Right ventricle myocardium superior (tissue), 1 donor: ENCODE measurements at places on chromosomes 6 and 20. TPM values are rescaled to one million over a fixed set of nuclear protein-coding genes. Genes with fewer than 3 reads are reported as not detected.

The USP49 gene
- 1.2 TPM for total RNA-seq

The HLA-DRB1 gene
- 27.5 TPM for total RNA-seq

The ADIG gene
- not detected for total RNA-seq

The CCN2 gene
- 13.9 TPM for total RNA-seq

The PNPLA1 gene
- total RNA-seq: not detected

- peak; percentile 39 for DNase-seq
These were observed at the start of gene XKR7 for GRCh38 chr20:31967830-31968249. Gene XKR7, plus strand, starts transcription at chr20:31968151. Its CDS starts 25 bp downstream, at chr20:31968176.

DNA sequence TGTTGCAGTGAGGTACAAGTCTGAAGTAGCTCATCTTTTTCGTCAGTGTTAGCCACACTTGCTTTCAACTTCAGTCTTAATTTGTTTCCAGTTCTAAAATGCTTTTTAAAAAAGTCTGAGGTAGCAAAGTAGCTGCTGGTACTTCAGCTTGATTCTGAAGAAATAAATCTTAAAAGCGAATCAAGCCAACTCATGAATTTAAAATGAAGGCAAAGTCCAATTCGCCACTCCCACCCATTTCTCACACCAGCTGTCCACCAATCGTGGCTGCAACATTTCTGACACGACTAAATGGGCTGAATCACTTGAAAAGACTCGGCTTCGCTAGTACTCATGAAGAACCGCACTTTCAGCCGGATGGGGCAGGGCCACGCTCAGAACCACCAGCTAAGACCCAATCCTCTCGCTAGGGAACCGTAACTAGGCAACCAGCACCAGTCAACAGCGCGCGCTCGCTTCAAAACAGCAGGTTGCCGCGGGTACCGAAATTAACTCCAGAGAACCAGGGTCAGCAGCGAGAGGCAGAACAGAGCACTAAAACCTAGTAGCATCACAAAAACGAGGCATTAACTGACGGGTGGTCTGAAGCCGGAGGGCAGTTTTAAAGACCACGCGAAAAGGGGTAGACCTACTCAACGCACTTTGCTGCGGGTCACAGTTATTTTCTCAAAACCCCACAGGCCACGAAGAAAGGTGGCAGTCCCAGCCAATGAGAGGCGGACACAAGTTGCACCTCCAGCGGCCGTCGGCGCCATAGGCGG, 900 bp downstream of the BCLAF1 start:
- peak; percentile 84 for DNase-seq

DNA sequence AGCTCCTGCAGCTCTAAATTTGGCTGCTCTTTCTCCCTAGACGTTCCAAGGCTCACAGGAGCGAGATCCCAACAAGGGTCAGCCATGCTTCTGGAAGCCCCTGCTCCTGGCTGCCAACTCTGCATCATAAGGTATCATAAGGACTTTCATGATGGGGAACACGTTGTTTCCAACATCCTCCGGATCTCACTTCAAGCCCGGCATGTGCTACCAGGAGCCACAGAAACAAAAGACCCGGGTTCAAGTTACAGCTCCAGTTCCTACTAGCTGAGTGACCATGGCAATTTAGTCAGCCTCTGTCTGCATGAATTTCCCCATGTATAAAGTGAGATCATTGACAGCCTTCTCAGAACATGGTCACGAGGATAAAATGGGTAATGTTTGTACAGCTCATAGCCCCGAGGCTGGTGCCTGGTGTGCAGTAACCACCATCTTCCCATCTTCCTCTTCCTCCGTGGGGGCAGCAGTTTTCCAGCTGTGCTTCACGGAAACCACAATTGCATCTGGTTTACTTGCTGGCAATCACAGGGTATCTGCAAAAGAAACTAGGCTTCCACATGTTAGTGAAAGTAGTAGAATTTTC, 209.0 kb upstream of the ECI2 start:
- DNase-seq: no peak

The REM1 gene
- 1.5 TPM for total RNA-seq

GRCh38 chr6:1917626-1918371, 308.1 kb downstream of the FOXC1 start:
- no peak for DNase-seq

- no peak for DNase-seq
These were observed 199.1 kb downstream of the SCP2D1 start for GRCh38 chr20:19012676-19013075.

DNA sequence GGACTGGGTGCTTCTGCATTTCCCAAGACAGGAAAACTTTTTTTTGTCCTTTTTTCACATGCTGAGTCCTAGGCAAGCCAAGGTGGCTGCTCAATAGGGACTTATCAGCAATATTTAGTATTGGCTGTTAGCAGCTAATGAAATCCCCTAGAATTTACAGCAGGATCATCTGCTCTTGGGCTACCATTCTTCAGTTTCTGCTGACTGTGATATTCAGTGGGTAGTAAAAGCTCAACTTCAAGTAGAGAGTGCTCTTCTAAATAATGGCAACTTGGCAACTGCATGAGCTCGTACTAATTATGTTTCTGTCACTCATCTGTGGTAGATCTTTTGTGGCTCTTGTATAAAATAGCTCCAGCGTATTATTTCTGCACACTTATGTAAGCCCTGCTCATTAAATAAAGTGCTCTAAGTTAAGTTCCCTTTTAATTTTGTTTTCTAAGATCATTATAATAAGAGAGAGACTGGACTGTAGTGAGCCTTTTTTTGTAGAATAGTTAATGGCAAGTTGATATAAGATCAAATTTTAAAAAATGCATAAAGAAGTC, 110.3 kb downstream of the SLC35F1 start:
- no peak for DNase-seq

GRCh38 chr20:50127587-50128519, 14.9 kb upstream of the UBE2V1 start:
- no peak for DNase-seq

DNA sequence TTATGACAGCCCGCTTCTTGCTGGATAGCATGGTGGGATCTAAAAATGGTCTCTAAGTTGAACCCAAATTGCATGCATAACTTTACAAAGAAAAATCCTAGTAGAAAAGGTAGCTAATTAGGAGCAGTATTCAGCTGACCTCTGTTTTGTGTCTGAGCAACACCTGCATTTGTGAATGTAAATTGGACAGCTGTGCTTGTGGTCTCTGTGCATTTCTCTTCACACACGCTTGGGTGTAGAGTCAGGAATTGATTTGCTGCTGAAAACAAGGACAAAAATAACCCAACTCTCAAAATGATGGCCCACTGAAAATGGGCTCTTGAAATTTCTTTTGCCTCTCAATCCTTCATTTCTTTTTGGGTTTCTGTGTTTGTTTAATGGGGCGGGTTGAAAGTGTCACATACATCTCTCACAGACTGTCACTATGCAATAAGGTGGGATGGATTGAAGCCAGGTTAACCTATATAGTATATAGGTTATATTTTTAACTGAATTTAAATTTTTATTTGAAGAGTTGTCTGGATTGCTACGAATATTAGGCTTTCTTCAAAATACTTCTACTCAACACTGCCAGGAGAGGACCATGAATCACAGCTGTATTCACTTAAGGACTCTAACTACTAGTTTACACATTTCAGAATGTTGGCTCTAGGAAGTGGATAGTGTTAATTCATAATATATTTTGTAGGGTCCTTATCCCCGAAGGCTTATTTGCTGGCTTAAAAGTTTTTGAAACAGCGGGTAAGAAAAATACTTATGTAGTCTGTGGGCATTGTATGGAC, 46.5 kb downstream of the SOBP start:
- DNase-seq: no peak

DNA sequence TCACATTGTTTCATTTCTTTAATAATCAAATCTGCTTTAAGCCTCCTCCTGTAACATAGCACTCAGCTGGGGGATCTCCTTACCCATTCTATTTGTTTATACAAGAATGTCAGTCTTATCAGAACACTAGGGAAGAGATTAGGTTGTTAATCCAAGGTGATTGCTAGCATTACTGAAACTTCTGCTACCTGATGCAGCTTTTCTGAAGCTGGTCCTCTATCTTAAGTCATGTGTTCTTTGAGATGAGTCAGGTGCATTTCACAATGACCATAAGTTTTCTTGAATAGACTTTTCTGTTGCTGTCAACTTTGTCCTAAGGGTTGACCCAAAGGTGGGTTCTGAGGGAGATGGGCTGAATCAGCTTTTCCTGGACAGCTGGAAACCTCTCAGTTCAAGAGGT, 60.7 kb upstream of the SYNCRIP start:
- DNase-seq: no peak
